Vagina (tissue), 2 donors: ENCODE measurements at places on chromosomes 1 and 21. TPM values are rescaled to one million over a fixed set of nuclear protein-coding genes. Genes with fewer than 3 reads are reported as not detected.

DNA sequence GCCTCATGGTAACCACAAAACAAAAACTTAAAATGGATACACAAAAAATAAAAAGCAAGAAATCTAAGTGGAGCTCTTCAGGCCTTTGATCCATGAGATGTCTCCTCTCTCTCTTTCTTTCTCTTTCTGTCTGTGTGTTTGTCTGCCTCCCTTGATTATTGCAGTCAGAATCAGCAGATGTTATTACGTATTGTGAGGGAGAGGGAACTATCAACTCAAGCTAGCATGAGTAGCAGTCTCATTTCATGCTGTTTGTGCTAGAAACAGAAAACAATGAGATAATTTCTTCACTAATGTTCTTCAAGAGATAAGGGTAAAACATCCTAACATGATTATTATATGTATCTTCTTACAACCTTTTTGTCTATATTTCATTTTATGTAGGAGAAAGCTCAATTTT, 103.7 kb upstream of the PDC start:
- no peak overlapping the region for H3K27ac ChIP-seq
- no peak overlapping the region for H3K4me3 ChIP-seq
- H3K36me3 ChIP-seq, result no peaks in the 10 kb centered on the region
- no peak for DNase-seq
- H3K4me1 ChIP-seq, result no peaks in the 10 kb centered on the region

SPRR2G gene
- total RNA-seq, result not detected

DNA sequence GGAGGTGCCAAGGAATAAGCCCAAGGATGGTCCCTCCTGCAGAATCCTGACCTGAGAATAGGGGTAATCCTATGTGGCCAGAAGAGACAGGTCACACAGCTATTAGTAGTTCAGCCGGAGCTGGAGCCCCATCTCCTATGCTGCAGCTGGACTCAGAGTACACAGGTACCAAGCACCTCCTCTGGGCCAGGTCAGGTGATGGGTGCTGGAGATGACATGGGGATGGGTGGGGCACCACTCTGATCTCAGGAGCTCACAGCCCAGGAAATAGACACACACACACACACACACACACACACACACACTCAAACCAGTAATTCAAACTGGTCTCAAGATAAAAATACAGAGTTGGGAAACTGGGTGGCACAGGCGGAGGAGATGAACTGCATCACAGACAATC, 54.2 kb upstream of the SSBP3 start:
- no peak overlapping the region for H3K4me3 ChIP-seq
- no peak for DNase-seq
- no peak overlapping the region for H3K27ac ChIP-seq
- H3K27me3 ChIP-seq, result no peaks in the 10 kb centered on the region
- H3K4me1 ChIP-seq, result peaks cover 23% of the 10 kb centered on the region

DNA sequence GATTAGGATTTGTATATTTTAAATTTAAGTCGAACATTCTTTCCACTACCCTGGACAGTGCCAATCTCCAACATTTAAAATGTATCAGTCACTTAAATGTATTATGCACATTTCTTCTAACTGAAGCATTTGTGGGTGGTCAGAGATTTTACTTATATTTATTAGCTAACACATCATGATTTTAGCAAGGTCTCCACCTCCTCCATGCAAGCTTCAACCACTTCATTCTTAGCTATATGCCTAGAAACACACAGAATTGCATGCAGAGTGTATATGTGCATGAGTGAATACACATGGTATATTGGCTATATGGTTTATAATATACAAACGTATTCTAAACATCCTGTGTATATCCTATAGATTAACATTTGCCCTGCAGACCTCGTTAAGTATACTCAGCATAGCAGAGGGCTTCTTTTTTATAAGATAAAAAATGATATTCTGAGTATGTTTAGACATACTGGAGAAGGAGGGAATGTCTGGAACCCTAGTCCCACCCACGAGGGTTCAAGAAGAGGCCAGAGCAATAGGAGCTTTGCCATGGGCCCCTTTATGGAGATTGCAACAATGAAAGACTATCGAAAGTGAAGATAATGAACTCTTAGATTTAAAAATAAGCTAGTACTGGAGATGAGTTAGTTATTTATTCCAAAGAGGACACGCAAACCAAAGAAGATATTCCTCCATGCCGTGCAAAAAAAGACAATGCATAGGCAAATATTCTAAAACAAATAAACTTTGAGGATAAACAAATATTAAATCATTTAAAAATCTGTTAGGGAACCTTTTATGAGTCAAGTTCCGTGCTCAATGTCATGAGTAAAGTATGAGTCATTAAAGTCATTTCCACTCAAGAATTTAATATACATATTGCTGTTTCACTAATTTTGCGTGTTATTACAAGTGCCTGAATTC, 480.4 kb downstream of the SIPA1L2 start:
- no peaks in the 10 kb centered on the region for H3K27me3 ChIP-seq
- H3K36me3 ChIP-seq, result no peaks in the 10 kb centered on the region
- no peak overlapping the region for H3K4me3 ChIP-seq
- H3K4me1 ChIP-seq, result no peaks in the 10 kb centered on the region
- no peak for DNase-seq
- no peak overlapping the region for H3K27ac ChIP-seq

ERICH3 gene
- 0.49 TPM for total RNA-seq

DNA sequence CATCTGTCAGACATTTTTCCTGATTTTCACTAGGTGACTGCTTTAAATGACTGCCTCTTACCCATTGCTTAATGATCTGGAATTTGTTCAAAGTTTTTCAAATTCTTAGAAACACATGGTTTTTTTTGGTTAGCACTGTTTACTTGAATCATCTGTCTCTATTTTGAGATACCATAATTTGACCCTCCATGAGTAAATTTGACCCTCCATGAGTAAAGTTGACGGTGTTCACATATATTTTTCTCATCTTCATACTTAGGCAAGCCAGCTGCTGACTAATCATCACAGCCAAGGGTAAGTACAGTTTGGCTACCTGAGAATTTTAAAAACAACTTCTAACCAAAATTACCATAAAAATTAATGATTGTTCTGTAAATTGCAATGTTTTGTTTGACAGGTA, 586.5 kb downstream of the PTBP2 start:
- no peaks in the 10 kb centered on the region for H3K36me3 ChIP-seq
- no peak for DNase-seq
- H3K4me1 ChIP-seq, result no peaks in the 10 kb centered on the region
- H3K4me3 ChIP-seq, result no peak overlapping the region

PLA2G2F gene
- not detected for total RNA-seq

NTMT2 gene
- not detected for total RNA-seq

- H3K4me1 ChIP-seq, result no peaks in the 10 kb centered on the region
- no peak overlapping the region for H3K27ac ChIP-seq
- H3K36me3 ChIP-seq, result no peaks in the 10 kb centered on the region
- H3K27me3 ChIP-seq, result no peaks in the 10 kb centered on the region
- H3K4me3 ChIP-seq, result no peak overlapping the region
- DNase-seq, result no peak
These were observed 98.9 kb upstream of the SLC44A3 start for GRCh38 chr1:94721240-94721639.
